ENCODE measurements at places on chromosomes 4 and X. TPM values are rescaled to one million over a fixed set of nuclear protein-coding genes. Genes with fewer than 3 reads are reported as not detected.

TTC29 gene
- total RNA-seq, result not detected

PLP2 gene
- total RNA-seq, result 359 TPM

XAGE1B gene
- total RNA-seq, result not detected

GAGE12J gene
- not detected for total RNA-seq

INTU gene
- 7.9 TPM for total RNA-seq

TMEM255A gene
- total RNA-seq, result 0.20 TPM

QDPR gene
- total RNA-seq, result 18.0 TPM

FREM3 gene
- total RNA-seq, result not detected

ZFP42 gene
- total RNA-seq, result not detected

TLL1 gene
- 1.5 TPM for total RNA-seq

AMMECR1 gene
- total RNA-seq, result 17.5 TPM

ASB11 gene
- not detected for total RNA-seq

SATL1 gene
- total RNA-seq, result not detected

DNA sequence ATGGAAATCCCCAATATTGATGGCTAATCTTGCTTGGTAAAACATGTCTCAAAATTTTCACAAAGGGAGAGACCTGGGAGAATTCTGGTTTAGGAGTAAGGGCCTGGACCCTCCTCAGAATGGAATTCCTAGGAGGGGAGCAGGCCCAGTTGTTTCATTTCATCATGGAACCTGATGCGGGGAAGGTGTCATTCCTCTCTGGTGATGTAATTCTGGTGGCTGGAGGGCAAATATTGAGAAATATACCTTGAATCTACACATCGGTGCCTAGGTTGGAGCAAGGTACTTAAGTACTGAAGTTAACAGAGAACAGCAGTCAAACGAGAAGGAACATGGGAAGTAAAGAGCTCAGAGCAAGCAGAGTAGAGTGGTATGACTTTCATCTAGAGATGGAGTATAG, 23.2 kb upstream of the CCSER1 start:
- no peak for ATAC-seq

DNA sequence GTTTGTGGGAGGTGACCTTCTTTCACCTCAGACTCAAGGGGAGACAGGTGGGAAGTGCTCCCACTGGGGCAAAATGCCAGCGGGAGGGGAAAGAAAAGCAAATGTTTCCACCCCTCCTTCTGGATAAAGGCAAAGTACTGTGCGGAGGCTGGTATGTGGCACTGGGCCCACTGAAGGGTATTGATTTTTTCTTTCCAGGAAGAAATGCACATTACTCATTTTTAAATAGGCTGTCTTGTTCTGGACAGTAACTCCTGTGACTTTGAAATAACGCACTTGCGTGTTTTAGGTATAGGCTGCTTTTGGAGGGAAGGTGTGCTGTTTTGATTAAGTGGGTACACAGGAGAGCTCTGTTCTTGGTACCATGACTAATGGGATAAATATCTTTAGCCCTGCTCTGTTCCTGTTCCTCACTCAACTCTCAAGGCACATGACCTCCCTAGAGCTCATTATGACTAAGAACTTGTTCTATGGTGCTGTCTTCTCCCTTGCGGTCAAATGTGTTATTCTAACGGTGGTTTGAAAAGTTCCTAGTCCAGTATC, 40.7 kb upstream of the MBTPS2 start:
- ATAC-seq, result peak; percentile 70

- ATAC-seq, result no peak
Observed at GRCh38 chrX:48460031-48460430, 10.0 kb downstream of the SLC38A5 start.

GRCh38 chr4:53809816-53810215, 218.5 kb upstream of the LNX1 start:
- ATAC-seq, result no peak

DNA sequence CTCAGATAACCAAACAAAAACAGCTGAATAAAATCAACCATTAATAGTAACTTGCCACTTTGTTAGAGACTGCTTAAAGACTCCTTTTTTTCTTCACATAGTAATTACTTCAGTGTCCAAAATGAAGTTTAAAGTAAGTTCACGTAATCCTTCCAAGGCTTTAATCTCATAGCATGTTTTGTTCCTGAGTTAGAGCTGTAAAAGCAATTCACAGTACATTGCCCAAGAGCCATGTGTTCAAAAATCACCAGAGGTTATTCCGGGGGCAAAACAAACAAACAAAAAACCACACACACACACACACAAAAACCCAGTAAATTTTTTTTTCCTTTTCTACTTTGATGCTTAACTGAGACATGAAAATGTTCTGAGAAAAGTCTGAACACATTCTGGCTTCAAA, 6.1 kb downstream of the GPR82 start:
- ATAC-seq, result no peak

GRCh38 chrX:138638996-138639395, 72.5 kb downstream of the FGF13 start:
- ATAC-seq, result no peak

DNA sequence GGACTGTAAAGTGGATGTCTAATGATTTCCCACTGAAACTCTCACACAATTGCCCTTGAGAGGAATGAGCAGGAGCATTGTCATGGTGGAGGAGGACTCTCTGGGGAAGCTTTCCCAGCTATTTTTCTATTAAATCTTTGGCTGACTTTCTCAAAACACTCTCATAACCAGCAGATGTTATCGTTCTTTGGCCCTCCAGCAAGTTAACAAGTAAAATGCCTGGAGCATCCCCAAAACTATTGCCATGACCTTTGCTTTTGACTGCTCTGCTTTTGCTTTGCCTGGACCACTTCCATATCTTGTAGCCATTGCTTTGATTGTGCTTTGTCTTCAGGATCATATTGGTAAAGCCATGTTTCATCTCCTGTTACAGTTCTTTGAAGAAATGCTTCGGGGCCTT, 120.2 kb upstream of the PDE5A start:
- ATAC-seq, result no peak

GRCh38 chr4:10203851-10204250, 87.3 kb upstream of the WDR1 start:
- ATAC-seq, result no peak

DNA sequence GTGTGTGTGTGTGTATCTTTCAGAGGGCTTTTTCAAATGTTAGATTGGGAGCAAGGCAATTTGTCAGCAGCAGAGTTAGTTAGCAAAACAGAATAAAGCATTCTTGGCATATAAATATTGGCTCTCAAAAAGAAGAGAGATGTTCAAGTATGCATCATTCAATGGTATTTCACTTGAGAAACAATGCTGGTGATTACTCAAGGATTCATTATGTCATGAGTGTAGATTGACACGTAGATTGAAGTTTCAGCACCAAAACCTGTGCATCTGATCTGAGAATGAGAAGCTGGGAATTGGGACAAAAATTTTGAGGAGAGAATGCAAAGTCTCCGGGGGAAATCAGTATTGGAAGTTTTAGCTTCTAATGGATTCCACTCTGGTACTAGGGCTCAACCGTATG, 241.4 kb downstream of the FRMPD4 start:
- ATAC-seq, result no peak

GRCh38 chrX:24372021-24372763, 11.8 kb downstream of the SUPT20HL1 start:
- ATAC-seq, result no peak

- ATAC-seq, result no peak
Observed at GRCh38 chr4:150289881-150290280, 211.6 kb downstream of the DCLK2 start.

- no peak for ATAC-seq
Observed at GRCh38 chr4:145792429-145792828, 112.5 kb downstream of the C4orf51 start.

DNA sequence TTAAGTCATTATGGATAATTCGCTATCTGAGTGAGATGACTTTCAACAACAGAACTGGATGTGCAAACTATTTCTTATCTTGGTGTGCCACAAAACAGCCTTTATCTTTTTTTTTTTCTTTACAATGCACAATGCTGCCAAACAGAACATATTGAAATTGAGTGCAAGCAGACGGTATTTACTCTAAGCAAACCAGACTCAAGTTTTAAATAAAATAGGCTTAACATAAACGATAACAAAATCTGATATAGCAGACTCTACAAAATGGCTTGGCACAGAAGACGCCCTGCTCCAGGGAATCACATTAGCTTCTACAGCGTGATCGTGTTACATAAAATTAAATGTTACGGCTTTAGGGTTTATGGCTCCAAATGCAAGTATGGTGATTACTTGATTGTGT, 9.6 kb upstream of the STK32B start:
- ATAC-seq, result no peak

DNA sequence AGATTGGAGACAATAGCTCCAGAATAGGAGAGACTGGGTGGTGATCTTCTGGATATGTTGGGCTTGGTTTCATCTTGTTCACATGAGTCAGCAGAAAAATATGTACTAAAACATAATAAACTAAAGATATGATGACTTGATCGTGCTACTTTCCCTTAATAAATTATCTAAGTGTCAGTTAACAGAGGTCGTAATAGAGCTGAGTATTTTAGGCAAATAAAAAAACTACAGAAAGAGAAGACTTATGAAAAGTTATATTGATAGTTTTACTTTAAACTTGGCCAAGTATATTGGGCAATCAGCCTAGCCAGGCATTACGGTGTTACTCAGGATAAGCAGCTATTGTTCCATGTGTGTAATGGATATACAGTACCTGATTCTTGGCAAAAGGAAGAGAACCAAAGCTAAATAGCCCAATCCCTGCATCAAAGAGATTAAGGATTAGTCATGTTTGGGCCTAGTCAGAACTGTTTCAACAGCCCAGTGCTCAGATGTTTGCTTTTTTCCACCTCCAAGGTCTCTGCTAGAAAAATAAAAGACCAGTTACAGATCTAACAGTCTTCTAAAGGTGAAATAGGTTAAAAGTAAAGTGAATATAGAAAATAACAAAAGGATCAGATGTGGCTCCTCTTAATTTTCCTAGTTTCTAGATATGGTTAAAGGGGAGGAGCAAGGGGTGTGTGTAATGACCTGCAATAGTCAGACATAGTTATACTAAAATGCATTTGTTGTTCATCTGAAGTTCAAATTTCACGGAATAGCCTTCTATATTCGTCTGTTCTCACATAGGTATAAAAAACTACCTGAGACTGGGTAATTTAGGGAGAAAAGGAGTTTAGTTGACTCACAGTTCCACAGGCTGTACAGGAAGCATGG, 262.6 kb downstream of the ADGRL3 start:
- ATAC-seq, result peak; percentile 100

DNA sequence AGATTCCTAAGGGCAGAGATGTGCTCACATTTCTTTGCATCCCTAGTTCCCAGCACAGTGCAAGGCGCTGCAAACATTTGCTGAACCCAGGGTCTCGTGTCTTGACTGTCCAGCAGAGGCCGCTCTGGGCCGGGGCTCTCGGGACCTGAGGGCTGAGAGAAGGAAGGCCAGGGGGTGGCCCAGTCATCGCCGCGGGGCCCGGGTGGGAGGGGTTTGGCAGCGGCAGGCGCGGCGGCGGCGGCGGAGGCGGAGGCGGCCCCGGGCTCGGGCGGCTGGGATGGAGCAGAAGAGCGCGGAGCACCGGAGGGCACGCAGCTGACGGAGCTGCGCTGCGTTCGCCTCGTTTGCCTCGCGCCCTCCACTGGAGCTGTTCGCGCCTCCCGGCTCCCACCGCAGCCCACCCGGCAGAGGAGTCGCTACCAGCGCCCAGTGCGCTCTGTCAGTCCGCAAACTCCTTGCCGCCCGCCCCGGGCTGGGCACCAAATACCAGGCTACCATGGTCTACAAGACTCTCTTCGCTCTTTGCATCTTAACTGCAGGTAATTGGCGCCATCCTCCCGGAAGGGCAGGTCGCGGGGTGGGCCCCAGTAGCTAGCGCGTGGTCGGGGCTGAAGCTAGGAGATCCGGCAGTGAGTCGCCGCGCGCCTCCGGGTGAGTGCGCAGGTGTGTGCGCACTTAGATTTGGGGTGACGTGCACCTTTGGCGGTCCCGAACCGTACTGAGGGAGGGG, at the start of gene PARM1:
PARM1 (plus strand) TSS at position 285 of the 730 bp plus-strand sequence; CDS start at position 497, 212 bp downstream.
- peak; percentile 94 for ATAC-seq

DNA sequence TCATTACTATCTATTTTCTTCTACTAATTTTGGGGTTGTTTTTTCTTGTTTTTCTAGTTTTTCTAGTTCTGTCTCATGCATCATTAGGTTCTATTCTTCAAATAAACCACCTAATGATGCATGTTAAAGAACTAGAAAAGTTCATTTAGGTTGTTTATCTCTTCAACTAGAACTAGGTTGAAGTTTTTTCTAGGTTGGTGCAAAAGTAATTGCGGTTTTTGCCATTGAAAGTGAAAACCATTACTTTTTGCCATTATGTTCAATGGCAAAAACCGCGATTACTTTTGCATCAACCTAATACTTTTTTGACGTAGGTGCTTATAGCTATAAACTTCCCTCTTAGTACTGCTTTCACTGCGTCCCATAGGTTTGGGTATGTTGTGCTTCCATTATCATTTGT, 64.4 kb upstream of the SLC7A3 start:
- no peak for ATAC-seq

DNA sequence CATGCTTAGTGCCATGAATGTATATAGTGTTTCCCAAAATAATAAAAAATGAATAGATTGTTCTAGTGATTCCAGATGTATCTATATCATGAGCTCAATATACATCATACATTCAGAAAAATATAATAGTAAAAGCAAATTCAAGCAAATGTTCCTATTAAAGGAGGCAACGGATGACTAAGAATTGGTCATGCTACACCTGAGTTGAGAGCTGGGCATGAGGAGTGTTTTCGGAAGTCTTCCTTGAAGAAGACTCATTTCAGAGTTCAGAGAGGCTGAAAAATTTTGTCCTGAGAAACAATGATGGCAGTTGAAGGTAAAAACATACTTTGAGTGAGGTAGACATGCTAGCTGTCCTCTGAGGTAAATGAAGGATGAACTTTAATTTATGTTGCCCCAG, 79.3 kb upstream of the IL1RAPL2 start:
- ATAC-seq, result no peak

- ATAC-seq, result no peak
Observed at GRCh38 chr4:102825261-102826091, 1.9 kb downstream of the UBE2D3 start.

DNA sequence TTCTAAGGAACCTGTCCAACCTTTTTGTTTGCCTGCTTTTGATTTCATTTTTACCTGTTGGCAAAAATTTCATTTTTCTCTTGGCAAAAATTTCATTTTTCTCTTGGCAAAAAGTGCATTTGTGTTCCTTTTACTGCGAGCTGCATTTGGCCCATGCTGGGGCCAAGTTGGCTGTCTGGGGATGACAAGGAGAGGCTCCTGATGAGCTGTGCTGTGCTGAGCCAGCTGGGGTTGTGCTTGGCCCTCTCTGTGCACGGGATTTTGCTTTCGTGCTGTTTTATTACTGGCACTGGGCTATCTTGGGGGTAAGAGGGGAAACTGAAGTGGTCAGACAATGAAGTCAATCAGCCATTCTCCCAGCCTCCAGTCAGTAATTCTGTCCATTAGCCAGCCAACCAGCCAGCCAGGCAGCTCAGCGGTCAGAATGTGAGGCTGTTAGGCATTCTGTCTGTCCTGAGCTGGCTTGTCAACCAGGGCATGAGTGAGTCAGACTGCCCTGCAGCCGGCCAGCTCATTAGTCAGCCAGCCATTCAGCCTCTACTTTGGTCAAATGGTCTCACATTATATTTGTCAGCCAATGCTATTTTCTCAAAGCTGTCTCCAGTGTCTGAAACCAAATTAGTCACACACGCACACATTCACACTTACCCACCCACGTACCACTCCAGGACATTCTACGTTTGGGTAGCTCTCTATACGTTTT, 56.9 kb upstream of the PRPS1 start:
- peak; percentile 77 for ATAC-seq

Data from esophagus mucosa (tissue), 1 donor.